Mesendoderm (in vitro differentiated cells): ENCODE measurements at places on chromosomes 7 and 10.

- DNase-seq: no peak
These were observed 45.6 kb downstream of the BMPR1A start for GRCh38 chr10:86801995-86802394.

DNA sequence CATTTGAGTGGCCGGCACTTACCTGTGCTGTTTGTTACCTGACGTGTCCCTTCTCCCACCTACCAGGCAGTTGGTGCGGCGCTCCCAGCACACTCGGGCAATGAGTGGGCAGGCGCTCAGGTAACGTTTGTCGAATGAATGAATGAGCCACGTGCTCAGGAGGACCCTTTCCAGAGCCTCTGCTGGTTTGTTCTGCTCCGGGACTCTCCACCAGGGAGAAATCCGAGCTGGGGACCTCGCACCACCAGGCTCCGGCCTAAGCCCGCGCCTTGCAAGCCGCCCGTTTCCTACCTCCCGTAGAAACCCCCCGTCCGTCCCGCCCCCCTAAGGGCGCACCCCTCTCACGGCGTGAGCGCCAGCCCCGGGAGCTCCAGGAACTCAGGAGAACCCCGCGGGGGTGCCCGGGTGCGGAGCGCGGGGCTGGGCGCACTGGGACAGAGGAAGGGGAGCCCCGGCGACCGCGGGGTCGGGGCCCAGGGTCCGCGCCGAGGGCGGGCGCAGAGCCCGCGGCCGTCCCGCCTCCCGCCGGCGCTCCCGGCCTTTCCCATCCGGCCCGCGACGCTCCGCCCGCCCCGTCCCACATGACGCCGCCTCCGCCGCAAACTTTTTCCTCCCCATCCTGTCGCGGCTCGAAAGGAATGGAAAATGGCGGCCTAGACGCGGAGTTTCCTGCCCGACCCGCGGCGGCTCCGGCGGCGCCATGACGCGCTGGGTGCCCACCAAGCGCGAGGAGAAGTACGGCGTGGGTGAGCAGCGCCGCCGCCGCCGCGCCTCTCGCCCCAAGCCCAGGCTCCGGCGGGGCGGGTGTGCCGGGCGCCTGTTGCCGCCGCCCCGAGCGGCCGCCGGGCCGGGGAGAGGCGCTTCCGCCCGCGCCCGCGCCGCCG is at the start of gene DOCK1:
Gene DOCK1 (plus strand): TSS at position 611 of the 884 bp plus-strand sequence. CDS start 90 bp downstream, at position 701.
- DNase-seq: peak; percentile 85

DNA sequence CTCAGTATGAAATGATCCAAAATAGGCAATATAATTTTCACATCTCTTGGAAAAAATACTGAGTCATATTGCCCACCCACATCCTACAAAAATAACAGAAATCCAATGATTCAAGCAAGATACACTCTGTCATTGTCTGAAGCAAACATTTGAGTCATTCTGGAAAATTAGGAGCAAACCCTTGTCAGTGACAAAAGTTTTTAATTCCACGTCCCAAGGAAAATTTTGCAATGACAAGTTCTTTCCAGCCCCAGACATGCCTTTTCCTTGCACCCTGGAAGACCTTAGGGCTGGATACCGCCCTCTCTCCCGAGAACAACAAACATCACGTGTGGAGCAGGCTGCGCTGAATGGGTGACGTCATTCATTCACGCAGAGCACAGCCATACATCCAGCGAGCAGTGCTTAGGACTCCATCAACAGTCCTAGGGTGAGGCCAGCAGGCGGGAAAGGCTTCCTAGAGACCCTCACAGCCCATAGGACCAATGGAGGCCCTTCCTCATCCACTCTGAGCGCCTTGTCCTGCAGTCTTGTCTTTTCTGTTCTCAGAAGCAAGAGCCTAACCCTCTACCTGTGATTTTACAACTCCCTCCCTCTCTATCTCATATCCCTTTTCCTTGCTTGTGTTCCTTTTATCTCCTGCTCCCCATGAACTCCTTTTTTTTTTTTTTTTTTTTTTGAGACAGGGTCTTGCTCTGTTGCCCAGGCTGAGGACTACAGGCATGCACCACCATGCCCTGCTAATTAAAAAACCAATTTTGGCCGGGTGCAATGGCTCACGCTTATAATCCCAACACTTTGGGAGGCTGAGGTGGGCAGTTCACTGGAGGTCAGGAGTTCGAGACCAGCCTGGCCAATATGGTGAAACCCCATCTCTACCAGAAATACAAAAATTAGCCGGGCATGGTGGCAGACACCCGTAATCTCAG is 23.5 kb upstream of the KDM7A start:
- no peak for DNase-seq

DNA sequence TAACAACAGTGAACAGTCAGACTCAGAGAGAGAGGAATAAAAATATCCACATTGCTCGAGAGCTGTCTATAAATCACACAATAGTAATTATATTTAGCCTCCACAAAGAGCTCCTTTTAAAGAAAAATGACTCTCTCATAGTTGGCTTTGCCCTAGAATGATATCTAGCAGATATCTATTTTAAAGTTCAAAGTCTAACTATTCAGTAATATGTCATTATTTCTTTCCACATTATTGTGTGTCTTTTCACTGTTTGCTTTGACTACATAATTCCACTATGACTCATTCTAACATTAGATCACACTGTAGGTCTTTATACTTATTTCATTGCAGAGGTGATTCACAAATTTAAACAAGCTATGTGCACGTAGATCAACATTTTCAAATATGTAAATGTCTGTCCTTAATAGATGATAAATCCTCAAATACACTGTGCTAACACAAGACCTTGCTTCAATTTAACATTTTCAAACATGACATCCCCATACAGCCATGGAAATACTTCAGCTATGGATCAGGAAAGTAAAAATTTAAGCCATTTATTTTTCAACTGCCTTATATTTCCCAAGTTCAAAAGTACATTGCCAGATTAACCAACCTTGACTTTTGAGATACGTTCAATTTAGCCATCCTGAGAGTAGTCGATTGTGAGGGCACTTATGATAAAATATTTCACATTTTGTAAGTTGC is 99.9 kb upstream of the AKR1E2 start:
- no peak for DNase-seq

- no peak for DNase-seq
These were observed 117.5 kb downstream of the OR13A1 start for GRCh38 chr10:45197816-45198485.

- DNase-seq: no peak
These were observed 47.8 kb upstream of the ELN start for GRCh38 chr7:73980206-73980605.

GRCh38 chr7:77199013-77199966 is at the start of gene FGL2:
FGL2 (minus strand) TSS chr7:77199819; CDS start chr7:77199793, 26 bp downstream.
- DNase-seq: peak; percentile 40

DNA sequence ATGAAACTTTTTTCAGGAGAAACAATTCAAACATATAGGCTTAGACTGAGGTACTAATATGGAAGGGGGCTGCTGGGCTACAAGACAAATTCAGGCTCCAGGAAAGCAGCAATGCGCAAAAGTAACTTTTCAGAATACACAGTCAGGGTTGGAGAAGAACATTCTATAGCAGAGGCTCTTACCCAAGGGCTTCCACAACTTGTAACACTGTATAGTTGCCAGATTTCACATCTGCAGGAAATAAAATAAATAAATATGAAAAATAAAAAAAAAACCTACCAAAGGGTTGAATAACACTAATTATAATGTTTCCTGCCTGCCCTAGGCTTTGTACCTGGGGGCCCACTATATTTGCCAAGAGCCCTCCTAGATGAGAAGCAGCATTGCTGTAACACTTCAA is 14.3 kb downstream of the MMS19 start:
- DNase-seq: no peak

DNA sequence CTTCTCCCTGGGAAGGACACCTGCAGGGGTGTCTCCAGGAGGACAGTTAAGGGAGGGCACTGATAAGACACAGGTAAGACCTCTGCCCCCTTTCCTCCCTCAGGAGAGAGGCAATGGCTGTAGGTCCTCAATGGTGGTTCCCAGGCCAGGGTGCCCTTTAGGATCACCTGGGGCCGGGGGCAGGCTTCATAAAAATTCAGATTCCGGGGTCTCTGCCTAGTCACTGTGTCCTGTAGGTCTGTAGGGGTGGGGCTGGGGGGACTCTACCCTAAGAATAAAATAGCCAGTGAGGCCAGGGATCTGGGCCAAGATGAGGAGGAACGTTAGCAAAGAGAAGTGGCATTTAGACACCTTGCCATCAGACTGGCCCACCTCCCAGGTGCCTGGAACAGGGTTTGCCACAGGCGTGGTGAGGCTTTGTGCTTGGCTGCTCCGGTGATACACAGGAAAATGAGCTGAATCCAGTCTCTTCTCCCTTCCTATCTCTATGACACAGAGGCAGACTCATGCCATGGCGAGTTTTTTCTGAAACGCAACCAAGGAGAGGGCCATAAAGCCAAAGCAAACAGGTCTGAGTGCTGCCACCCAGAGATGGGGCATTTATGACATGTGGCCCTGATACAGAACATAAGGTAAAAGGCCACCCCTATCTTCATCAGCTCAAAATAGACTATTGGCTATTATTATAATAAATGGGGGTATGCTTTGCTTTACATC is 52.6 kb downstream of the SH3PXD2A start:
- no peak for DNase-seq

DNA sequence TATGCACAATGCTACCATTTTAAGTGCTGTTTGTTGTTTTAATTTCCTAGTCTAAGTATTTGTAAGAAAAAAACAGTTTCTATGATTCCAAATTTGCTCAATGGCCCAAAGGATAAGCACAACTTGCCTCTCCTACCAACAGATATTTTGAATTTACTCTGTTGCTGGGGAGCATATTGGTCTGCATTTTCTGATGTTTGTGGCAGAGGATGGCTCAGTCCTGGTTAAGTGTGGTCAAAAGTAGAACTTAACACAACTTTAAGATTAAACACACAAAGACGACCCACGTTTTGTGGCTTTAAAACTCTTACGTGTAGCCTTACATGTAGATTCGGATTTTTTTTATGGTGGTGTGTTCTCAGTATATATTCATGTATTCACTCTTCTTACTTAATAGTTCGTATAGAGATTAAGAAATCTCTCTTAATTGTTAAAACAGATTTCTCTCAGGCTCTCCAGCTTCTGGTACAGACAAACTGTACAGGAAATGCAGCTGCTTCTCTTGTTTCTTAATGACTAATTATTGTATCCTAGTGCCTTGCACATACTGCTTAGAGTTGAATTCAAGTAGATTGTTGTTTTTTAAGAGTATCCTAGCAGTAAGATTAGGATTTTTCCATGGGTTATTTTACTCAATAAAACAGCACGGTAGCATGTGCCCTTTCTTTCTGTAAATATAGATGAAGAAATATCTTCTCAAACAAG is 86.2 kb downstream of the GPR85 start:
- DNase-seq: no peak

DNA sequence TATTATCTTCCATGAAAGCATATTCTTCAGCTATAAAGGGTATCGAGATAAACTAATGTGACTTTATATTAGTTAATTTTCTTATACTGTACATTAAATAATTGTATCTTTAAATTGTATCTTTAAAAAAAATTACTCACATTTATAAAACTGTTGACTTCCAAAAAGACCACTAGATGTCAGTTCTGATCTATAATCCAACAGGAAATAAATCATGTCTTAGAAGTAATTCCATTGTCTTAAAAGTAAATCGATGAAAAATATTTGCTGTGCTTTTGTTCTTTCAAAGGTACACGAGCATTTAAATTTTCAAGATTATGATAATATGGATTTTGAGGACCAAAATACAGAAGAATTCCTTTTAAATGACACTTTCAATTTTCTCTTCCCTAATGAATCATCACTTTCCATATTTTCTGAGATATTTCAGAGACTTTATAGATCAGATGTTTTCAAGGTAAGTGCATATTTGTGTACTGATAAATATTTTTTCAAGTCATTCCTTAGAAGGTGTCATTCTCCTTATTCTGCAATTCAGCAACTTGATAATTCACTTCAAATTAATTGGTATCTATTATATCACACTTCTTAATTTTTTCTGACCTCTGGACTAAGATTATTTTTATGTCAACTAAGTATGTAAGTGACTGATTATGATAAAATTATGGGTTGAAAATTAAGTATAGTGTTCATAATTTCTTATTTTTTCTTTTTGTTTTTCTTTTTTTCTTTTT is 138.5 kb downstream of the CPED1 start:
- no peak for DNase-seq

DNA sequence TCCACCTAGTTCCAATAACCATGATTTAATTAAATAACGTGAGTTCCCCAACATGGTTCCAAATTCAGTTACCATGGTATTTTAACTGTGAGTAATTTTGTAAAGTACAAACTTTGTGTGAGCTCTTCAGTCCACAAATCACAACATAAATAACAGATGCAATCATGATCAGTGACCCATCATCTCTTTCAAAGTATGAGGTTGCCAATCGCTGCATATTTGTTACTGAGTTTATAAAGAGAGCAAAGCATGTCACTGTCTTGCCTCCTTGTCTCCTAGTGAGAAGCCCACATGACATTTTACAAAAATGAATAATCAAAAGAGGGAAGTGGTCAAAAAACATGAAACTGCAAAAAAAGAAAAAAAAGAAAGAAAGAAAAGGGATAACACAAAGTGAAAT is 69.1 kb upstream of the PDSS1 start:
- no peak for DNase-seq

GRCh38 chr10:124728071-124728829 is 15.9 kb downstream of the FAM53B start:
- peak; percentile 83 for DNase-seq

- no peak for DNase-seq
These were observed 230.5 kb upstream of the PPP2R2D start for GRCh38 chr10:131670341-131670740.

DNA sequence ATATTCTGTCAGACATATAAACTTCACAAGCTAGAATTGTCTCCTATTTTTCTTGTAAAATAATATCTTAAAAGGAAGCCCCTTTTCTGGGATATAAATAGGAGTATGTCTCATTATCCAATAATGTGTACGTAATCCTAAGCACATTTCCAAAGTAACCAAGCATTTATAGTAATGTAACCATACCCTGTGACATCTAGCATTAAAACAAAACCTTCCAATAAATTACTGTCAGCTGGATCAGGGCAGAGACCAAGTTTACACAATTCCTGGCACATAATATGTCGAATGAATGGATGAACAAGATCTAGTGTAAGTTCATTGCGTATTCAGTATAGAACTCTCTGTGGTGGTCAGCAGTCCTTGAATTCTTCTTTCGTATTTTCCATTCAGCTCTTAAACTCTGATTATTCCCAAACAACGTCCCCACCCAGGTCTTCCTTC is 14.3 kb downstream of the CPED1 start:
- no peak for DNase-seq

DNA sequence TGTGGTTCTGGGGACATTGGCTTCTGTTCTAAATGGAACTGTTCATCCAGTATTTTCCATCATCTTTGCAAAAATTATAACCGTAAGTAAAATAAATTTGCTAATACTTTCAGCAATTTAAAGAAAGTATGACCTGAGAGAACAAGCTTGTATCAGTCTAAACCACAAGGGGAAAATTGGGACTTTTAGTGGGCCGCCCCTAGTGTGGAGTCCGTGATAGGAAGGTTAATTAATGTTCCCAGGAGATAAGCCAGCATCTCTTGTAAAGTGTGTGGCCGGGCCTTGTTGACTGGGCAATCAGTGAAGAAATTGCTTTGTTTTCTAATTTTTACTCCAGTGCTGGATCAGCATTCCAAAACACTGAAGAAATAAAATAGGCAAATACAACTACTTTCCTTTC is 83.0 kb downstream of the ABCB5 start:
- peak; percentile 49 for DNase-seq
